ENCODE measurements at places on chromosomes 12 and 14.
A peak's percentile ranks its signal among the peaks of the same experiment; 100 is the strongest.

DNA sequence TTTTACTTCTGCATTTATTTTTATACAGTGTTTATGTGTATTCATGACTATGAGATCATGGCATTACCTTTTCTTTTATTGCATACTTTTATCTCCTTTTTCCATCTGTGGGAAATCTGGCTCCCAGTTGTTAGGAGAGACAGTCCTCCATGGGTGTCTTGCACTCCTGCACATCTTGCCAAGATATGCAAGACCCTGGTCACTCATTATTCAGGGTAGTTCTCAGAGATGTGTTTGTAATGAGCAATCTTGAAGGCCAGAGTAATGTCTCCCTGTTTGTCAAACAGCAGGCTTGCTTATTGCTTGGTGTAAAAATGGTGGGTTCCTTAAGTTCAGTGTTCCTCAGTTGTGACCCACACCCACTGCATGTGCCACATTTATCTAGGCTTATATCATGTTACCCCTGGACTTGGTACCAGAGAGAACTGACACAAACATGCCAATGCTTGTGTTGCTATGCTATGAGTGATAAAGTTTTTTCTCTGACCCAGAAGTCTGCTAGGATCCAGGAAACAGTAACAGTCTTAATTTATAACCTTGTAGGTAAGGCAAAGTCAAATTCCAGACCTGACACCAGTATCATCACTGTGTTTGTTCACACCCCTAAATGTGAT lies 36.8 kb downstream of the PPHLN1 start:
- no peak for DNase-seq

- DNase-seq, result no peak
These were observed 81.9 kb downstream of the NINJ2 start for GRCh38 chr12:581321-581720.

GRCh38 chr14:81889529-81889928 lies 355.9 kb upstream of the SEL1L start:
- DNase-seq, result no peak

DNA sequence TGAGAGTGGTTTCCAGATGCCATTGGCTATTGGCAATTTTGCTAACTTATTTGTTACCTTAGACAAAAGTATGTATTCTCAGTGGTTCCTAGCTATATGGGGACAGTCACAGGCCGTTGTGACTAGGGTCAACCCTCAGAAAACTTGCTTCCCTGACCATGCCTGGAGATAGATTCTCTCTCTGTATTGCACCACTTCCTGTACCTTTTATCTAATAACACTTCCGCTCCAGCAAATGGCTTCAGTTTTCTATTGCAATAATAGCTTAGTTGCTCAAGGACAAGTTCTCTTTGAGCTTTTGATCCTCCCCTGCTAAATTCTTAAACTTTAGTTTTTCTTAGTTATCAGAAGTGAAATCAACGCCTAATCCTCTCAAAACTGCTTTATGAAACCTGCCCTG lies 338.0 kb downstream of the RMST start:
- DNase-seq, result no peak

- DNase-seq, result no peak
These were observed 269.4 kb upstream of the E2F7 start for GRCh38 chr12:77334806-77335205.

- DNase-seq, result no peak
These were observed 8.1 kb downstream of the VAMP1 start for GRCh38 chr12:6462234-6462995.

GRCh38 chr12:116194935-116195431 lies 82.5 kb downstream of the MED13L start:
- DNase-seq, result no peak

DNA sequence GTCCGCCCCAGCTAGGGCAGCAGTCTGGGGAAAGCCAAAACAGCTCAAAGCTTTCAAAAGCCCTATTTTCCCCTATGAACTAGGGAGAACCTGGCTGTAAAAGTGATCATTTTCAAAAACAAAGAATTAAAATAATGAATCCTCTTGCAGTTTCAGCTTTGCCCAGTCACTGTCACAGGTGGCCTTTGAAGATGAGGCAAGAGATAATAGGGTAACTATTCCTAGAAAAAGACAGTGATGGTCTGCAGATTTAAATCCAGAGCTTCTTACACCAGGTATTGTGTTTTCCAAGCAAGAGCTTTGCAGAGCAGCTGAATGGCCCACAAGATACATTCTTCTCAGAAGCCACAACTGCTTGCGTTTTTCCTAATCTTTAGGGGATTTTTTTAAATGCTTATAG lies 80.2 kb upstream of the NUDT4 start:
- DNase-seq, result no peak

DNA sequence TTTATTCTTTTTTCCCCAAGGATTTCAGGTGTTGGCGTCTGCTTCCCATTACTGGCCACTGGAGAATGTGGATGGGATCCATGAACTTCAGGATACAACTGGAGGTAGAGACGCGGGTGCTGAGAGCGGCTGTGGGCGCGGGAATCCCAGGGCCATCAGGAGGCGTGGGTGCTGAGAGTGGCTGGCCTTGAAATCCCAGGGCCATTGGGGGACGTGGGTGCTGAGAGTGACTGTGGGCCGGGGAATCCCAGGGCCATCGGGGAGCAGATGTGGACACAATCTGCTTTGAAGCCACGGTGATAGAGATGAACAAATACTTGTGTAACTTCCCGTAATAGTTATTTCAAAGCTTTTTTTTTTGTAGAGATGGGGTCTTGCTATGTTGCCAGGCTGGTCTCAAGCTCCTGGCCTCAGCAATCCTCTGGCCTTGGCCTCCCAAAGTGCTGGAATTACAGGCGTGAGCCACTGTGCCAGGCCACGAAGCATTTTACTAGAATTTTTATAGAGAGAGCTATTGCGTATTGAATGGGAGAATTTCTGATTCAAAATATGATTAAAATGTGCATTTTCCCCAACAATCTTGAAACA lies 12.8 kb downstream of the ADGRD1 start:
- DNase-seq, result no peak

GRCh38 chr14:68820536-68820935 lies 27.7 kb upstream of the ZFP36L1 start:
- no peak for DNase-seq

DNA sequence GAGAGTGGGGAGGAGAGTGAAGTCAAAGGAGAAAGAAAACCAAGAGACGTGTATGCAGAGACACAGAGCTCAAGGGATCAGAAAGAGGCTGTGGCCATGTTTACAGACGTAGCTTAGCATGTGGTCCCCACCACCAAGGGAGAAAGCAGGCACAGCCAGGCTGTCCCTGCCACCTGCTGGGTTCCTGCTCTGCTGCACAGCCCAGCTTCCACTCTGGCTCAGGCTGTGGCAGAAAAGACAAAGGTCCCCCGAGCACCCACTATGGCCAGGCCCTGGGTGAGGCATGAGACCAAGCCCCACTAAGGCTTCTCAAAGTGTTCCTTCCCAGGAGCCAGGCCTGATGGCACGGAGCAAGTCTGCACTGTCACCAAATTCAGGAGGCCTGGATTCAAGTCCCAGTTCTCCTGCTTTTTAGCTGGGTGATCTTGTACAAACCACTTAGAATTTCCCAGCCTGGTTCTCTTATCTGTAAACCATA lies 25.9 kb upstream of the COL2A1 start:
- DNase-seq, result no peak

DNA sequence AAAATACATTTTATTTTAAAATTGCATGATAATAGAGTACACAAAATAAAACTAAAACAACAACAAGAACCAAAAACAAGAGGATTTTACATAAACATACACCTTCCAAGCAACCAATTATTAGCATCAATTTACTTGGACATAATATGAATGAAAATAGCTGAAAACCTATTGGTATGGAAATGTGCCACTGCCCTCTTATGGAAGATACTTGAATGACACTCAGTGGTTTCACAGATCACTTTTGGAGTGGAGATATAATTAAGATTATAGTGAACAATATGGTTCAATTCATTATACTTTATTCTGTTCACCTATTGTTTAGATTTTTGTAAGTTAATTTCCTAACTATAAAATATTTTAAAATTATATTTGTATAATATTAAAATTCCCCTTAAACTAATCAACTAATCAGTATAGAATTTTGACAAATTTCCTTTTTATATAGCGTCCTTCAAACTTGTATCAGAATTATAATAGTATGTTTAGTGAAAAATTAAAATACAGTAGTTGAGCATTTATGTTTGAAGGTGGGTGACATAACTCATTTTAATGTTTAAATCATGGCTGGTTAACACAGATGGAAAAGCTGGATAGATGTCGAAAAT lies 70.1 kb downstream of the SLC6A15 start:
- no peak for DNase-seq

GRCh38 chr14:99725774-99726537 lies 41.9 kb downstream of the CYP46A1 start:
- DNase-seq, result no peak

- no peak for DNase-seq
These were observed 42.9 kb downstream of the CCDC85C start for GRCh38 chr14:99560922-99561683.

- DNase-seq, result peak; percentile 56
These were observed 8.3 kb downstream of the CISTR start for GRCh38 chr12:53743266-53744129.

DNA sequence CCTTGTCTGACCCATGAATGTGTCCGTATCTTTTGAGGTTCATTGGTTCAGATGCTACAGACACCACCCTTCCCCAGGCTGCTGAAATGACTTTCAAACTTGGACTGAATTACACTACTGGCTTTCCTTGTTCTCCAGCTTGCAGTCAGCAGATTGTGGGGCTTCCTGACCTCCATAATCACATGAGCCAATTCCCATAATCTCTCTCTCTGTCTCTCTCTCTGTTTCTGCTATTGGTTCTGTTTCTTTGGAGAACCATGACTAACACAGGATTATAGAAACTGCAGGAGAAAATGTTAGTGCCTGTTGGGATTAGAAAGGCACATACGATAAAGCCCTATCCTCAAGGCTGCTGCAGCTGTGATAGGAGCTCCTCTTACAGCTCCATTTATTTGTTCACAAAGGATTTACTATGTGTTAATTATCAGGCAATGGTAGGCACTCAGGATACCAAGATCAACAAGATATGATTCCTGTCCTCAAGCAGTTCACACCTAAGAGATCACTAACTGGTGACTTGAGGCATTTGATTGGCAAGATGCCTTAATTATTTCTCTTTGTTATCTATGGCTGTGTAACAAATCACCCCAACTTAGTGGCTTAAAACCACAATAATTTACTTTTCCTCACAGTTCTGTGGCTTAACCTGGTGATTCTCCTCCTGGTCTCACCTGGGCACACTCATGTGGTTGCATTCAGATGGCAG lies 10.2 kb upstream of the NYNRIN start:
- DNase-seq, result no peak

All from T1000 (cell line).